ENCODE measurements at places on chromosomes 11 and 22.

GRCh38 chr22:17046566-17047348 lies 38.0 kb upstream of the IL17RA start:
- DNase-seq: no peak

DNA sequence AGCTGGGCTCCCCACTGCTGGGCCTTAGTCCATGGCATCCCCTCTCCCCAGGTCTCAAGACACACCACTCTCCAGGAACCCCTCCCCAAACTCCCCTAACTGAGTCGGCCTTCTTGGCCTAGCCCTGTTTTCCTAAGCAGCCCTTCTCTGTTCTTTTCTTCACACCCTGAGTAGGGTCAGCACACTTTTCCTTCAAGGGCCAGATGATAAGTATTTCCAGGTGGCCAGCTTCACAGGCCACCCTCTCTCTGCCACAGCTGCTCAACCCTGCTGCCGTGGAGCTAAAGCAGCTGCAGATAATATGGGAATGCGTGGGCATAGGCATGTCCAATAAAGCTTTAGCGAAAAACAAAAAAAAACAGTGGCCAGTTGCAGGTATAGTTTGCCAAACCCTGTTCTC lies 24.1 kb downstream of the DGCR2 start:
- DNase-seq: no peak

- no peak for DNase-seq
Measured at GRCh38 chr22:44736581-44737405, 15.6 kb upstream of the ARHGAP8 start.

DNA sequence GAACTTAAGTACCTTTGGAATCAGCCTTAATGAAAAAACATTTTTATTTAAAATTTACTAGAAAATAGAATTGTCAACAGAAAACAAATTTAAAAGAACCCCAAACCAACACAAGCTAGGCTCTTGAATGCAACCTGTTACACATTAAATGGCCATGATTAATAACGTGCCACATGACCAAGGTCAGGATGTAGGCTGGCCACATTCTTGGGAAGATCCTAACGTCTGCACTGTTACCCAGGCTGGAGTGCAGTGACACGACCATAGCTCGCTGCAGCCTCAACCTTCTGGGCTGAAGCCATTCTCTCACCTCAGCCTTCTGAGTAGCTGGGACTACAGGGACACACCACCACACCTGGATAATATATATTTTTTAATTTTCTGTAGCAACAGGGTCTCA lies 126.4 kb upstream of the APOA1 start:
- no peak for DNase-seq

- no peak for DNase-seq
Measured at GRCh38 chr11:43853781-43854180, 26.9 kb upstream of the ALKBH3 start.

GRCh38 chr22:48952256-48953102 lies 875.2 kb downstream of the BRD1 start:
- no peak for DNase-seq

GRCh38 chr11:126478466-126478865 lies 123.0 kb downstream of the ST3GAL4 start:
- no peak for DNase-seq

DNA sequence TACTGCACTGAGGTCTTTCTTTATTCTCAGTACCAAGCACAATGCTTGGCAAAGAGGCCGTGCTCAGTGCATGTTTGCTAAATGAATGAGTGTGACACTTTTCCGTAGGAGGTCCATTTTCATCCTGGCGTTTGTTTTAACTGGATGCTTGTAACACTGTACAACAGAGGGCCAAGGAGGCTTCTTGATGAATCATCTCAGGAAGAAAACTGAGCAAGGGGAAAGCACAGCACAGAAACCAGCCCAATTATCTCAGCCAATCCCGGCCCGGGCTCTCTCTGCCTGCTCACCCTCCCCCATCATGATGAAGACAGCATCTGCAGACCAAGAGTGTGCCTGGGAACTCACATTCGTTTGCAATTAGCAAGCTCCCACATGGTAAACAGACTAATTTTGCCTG lies 570.3 kb downstream of the OPCML start:
- DNase-seq: no peak

GRCh38 chr11:45563171-45563570 lies 102.3 kb downstream of the CHST1 start:
- no peak for DNase-seq

Data from kidney capillary endothelial cell (primary cell).